SW 1271 (cell line): ENCODE measurements at places on chromosomes 1 and 21.

- DNase-seq: no peak
Measured at GRCh38 chr1:184734980-184735379, 19.7 kb downstream of the EDEM3 start.

GRCh38 chr1:26317612-26318337 lies at the start of gene CD52:
TSS of gene CD52 (plus strand) at chr1:26317958. CDS start at chr1:26318018, 60 bp downstream.
- DNase-seq: no peak

DNA sequence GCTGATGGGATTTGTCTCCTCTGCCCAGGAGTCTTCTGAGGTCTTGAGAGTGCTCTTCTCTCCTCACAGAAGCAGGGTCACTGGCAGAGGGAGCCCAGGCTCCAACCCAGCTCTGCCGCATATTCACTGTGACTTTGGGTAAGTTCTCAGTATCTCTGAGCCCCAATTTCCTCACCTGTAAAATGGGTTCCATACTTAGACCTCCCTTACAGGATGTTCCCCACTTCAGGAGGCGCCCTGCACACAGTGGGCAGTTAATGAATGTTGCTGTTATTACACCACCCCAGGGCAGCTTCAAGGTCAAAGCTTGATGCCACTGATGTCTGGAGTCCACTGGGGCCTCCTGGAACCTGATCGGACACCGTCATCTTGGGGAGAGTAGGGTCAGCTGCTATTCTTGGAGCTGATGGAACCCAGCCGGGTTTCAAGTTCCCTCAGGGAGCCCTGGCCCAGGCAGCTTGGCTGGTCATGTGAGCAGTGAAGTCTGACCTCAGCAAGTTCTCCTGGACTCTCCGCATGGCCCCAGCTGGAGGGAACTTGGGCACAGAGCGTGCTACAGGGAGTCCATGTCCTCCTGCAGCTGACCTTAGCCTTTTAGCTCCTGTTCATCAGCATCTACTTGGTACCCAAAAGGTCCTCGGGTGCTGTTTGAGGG lies 21.8 kb downstream of the COA7 start:
- no peak for DNase-seq

- DNase-seq: peak; percentile 83
Measured at GRCh38 chr1:17239420-17239819, 9.5 kb upstream of the PADI3 start.

DNA sequence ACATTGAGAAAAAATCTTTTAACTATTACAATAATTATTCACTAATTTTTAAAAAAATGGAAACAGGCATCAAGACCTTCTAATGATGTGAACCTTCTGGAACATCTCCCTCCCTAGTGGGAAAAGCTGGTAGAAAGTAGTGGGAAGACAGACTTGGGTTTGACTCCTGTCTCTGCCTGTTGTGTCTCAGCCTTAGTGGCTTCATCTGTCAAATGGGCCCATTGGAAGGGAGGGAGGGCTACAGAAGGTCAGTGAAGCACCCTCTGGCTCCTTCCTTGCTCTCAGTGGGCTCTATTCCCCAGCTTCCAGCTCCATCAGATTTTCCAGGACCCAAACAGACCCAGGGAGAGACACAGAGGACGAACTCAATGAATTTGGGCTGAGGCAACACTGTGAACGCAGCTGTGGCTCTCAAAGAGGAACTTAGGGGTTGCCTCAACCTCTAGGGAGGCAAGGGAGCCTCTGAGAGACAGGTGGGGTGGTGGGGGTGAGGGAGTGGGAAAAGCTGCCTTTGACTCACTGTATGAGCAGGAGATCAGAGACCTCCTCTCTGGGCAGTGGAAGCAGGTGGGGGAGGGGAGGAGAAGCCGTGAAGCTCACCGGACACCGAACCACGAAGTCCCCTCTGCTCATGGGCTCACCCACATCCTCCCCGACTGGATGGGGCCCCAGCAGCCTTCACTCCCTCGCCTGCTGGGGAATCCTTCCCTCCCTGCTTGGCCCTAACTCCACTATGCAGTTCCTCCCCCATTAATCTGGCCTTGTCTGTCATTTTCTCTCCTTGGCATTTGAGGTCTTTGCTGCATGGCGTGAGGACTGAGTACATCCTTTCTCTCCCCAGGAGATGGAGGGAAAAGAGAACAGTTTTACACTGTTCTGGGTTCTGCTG lies 4.5 kb downstream of the CNR2 start:
- DNase-seq: no peak

GRCh38 chr1:16978567-16979474 lies 1.6 kb downstream of the MFAP2 start:
- DNase-seq: no peak

DNA sequence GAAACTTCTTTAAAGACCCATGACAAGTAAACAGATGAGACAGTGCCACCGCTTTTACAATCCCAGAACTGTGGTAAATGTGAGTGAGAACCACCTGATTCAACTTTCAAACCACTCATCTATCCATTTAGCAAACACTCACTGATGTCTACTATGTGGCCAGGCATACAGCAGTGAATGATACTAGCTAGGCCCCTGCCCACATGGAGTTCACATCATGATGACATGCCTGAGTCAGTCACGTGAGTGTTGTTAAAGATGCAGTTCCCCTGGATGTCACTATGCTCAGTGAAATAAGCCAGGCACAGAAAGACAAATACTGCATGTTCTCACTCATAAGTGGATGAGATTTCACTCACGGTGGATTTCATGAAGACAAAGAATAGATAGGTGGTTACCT lies 28.4 kb downstream of the STX6 start:
- no peak for DNase-seq

DNA sequence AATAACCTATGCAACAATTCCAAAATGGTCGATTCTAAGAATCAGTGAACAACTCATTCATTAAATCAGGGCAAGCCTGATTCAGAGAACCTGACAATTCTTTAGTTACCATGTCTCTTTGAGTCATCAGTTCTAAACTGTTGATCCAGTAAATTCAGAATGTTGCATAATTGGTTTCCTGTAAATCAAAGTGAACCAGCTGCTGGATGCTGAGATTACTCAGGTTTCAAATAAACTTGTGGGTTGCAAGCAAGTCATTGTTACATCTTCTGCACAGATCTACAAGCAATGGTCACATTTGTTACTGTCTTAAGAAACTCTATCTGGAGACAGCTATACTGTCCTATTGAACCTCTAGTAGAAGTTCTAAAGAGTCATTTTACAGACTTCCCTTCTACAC lies 16.5 kb downstream of the PLA2G2D start:
- DNase-seq: no peak

- DNase-seq: no peak
Measured at GRCh38 chr1:53264048-53264447, 25.7 kb upstream of the MAGOH start.

DNA sequence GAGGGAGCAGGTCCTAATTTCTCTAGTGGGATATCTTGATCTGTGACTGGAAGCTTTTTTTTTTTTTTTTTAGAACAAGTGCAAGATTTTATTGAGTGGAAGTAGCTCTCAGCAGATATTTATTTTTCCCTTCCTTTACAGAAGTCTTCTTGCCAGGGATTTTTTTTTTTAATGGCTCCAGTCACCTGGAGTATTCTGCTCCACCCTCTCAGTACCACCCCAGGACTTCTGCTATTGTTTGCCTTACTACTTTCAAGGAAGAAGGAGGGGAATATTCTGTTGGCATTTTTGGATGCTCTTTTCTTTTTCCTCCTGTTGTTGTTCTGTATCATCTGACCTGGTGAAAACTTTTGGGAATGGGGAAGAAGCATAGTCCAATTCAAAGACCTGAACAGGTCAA lies 23.1 kb upstream of the CYP2J2 start:
- DNase-seq: no peak

- no peak for DNase-seq
Measured at GRCh38 chr1:90347366-90347765, 352.5 kb downstream of the ZNF326 start.

DNA sequence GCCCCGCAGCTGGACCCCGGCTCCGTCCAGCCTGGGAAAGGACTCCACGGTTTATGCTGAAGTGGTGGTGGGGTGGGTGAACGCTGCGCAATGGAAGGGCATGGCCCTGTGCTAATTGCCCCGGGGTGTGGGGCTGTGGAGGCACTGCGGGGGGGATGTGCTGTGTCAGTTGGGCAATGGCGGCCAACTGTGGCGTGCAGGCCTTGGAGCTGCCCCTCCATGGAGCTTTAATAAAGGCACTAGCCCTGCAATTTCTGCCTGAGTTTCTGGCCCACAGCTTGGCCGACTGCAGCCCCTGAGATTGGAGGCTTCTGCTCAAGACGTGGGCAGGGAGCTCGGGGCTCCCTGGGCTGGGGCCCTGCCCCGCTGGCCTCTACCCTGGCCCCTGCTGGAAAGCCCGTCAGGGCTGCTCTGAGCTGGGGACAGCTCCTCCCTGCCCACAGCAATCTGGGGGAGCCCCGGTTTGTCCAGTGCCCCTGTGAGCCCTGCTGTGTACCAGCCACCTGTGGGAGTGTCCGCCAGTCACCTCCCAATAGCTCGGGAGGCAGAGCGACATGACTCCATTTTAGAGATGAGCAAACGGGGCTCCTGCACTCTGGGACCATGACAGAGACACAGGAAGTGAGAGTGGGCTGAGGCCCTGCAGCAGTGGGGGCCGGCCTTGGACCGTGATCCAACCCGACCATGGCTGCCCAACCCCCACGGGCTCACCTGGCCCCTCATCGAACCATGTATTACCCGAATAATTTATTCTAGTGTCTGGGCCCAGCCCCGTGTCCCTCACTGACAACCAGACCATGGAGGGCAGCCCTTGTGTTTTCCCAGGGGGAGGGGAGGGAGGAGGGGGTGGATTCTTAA lies 8.7 kb upstream of the TNFRSF14 start:
- DNase-seq: no peak

DNA sequence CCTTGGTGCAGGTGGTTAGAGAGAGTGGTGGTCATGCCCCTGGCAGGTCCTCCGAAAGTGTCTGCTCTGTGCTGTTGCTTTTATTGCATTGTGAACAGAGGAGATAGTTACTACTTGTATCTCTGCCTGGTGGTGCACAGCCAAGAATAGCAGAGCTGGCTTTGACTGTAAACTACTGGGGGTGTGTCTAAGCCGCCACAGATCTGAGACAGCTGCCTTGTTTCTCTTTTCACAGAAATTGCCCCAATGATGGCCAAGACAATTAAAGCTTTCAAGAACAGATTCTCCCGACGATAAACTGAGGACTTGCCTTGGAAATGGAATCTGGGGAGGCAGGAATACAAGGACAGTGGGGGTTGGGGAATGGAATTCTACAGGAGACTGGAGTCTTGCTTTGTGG lies 16.0 kb downstream of the ELOA start:
- no peak for DNase-seq

DNA sequence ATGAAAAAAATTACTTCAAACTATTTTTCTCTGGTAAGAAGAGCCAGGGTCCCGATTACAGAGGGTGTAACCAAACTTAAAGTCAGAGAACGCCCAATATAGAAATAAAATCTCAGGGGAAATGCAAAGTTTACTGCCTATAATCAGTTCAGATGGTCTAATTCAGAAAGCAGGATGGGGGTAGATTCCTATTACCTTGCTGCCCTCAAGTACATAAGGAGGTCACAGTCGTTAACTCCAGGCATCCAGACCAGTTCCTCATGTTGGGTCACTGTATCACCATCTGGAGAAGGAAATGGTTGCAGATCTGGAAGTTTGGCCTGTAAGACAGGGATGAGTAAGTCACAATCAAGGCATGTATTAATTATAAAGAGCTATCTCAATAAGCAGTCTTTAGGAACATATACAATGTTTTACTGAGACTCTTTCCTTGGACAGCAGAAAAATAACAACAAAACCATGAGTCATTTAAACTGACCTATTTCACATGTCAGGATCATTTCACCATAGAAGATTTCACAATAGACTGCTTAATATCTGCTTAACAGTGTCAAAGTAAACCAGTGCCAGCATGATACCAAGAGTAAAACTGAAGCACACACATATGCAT lies 179.4 kb downstream of the SLC45A1 start:
- peak; percentile 10 for DNase-seq

DNA sequence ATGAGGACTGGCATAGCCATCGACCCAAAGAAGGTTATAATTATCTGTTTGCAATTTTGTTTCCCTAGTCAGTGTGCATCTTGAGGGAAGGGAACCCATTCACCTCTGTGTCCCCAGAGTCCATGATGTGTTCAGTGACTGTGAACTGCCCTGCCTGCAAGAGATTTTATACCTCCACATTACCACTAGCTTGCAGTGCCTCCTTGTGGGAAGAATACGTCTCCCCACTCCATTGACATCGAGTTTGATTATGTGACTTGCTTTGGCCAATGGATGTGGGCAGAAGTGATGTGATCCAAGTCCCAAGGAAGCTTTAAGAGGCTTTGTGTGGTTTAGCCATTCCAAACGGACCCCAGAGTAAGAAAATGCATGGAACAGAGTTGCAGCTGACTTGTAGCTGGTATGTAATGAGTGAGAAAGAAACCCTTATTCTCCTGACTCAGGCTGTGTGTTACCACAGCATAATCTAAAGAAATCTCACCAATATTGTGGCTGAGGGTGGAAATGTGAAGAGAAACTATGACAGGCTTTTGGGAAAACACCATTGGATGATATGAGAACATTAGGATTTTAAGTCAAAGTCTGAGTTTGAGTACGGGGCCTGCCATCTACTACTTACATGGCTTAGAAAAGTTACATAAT lies 47.8 kb upstream of the NRDC start:
- no peak for DNase-seq

GRCh38 chr1:31183126-31183525 lies 56.6 kb downstream of the NKAIN1 start:
- DNase-seq: no peak

DNA sequence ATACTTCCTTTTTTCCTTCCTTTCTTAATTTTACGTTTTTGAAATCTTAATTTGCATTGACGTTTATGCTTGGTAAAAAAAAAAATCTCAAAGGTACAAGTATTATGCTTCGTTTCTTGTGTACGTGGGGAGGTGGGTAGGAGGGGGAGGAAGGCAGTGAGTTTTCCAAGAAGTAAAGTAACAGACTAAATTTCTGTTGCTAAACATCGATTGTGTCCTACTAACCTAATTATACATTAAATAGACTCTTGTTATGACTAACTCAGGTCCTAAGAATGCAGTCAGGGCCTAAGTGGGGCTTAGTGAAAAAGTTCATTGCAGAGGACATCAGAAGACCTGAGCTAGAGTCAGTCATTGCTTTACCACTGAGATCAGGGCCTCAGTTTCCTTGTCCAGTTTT lies 17.5 kb downstream of the NEK7 start:
- no peak for DNase-seq

- DNase-seq: no peak
Measured at GRCh38 chr1:43418858-43419257, 29.2 kb downstream of the SZT2 start.

GRCh38 chr1:15950302-15950701 lies 25.6 kb downstream of the ZBTB17 start:
- DNase-seq: no peak

- DNase-seq: no peak
Measured at GRCh38 chr1:160113407-160113806, 2.2 kb upstream of the ATP1A2 start.

GRCh38 chr1:110207831-110208230 lies 2.3 kb upstream of the KCNC4 start:
- DNase-seq: no peak
